ENCODE measurements at places on chromosomes 7 and 10. TPM values are rescaled to one million over a fixed set of nuclear protein-coding genes. Genes with fewer than 3 reads are reported as not detected.
A peak's percentile ranks its signal among the peaks of the same experiment; 100 is the strongest.

- no peak for DNase-seq
- no peaks in the 10 kb centered on the region for H3K27me3 ChIP-seq
- no peaks in the 10 kb centered on the region for H3K4me1 ChIP-seq
Observed at GRCh38 chr10:110650265-110650668, 6.1 kb downstream of the RBM20 start.

DNA sequence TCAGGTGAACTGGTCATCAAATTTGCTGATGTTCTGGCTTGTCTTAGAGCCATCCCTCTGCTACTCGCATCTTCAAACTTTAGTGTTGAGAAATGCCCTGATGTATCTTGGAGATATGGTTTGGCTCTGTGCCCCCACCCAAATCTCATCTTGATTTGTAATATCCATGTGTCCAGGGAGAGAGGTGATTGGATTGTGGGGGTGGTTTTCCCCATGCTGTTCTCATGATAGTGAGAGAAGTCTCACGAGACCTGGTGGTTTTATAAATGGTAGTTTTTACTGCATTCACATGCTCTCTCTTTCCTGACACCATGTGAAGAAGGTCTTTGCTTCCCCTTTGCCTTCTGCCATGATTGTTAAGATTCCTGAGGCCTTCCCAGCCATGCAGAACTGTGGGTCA lies 74.0 kb upstream of the AFAP1L2 start:
- H3K4me1 ChIP-seq: peaks cover 19% of the 10 kb centered on the region
- no peak overlapping the region for H3K4me3 ChIP-seq
- no peaks in the 10 kb centered on the region for H3K36me3 ChIP-seq
- DNase-seq: no peak

Gene SKIDA1
- total RNA-seq: 6.9 TPM

Gene HOXA6
- not detected for total RNA-seq

Gene TUBB8
- 2.0 TPM for total RNA-seq

Gene TRIL
- 1.3 TPM for total RNA-seq

- no peaks in the 10 kb centered on the region for H3K36me3 ChIP-seq
- H3K27me3 ChIP-seq: no peaks in the 10 kb centered on the region
- H3K4me3 ChIP-seq: no peak overlapping the region
- H3K4me1 ChIP-seq: peaks cover 10% of the 10 kb centered on the region
- no peak for DNase-seq
- no peak overlapping the region for H3K27ac ChIP-seq
Observed at GRCh38 chr10:32419615-32420014, 26.3 kb upstream of the CCDC7 start.

DNA sequence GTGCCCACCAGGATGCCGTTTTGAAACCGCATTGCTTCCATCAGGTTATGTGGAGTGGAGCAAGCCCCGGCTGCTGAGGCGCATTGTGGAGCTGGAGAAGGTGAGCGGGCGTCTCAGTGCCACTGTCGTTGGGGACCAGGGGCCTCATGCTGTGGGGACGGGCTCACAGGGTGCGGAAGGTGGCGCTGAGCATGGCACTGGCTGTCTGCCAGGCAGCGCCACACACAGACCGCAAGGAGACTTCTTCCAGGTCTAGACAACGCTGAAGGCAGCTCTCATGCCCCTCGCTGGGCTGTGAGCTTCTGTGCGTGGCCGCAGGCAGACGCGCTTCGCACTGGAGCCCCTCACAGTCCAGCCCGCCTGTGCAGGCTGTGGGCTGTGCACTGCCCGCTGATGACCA lies 29.0 kb downstream of the IQCE start:
- no peak overlapping the region for H3K4me3 ChIP-seq
- H3K27ac ChIP-seq: no peak overlapping the region
- H3K4me1 ChIP-seq: no peaks in the 10 kb centered on the region
- DNase-seq: no peak

Gene PVRIG
- 3.0 TPM for total RNA-seq

- H3K4me1 ChIP-seq: no peaks in the 10 kb centered on the region
- no peaks in the 10 kb centered on the region for H3K36me3 ChIP-seq
- DNase-seq: no peak
- H3K27ac ChIP-seq: no peak overlapping the region
- H3K27me3 ChIP-seq: no peaks in the 10 kb centered on the region
- H3K4me3 ChIP-seq: no peak overlapping the region
Observed at GRCh38 chr7:42960762-42961161, 28.6 kb downstream of the MRPL32 start.

- peak overlapping the region; percentile 90 for H3K27ac ChIP-seq
- H3K27me3 ChIP-seq: no peaks in the 10 kb centered on the region
- DNase-seq: no peak
- peaks cover 10% of the 10 kb centered on the region for H3K4me1 ChIP-seq
Observed at GRCh38 chr10:102065561-102066398, 631 bp downstream of the HPS6 start.

Gene NAMPT
- total RNA-seq: 45.0 TPM

Gene FGFBP3
- 0.93 TPM for total RNA-seq

GRCh38 chr7:50676079-50676478 lies 106.6 kb downstream of the GRB10 start:
- no peak overlapping the region for H3K4me3 ChIP-seq
- no peaks in the 10 kb centered on the region for H3K4me1 ChIP-seq
- H3K27me3 ChIP-seq: no peaks in the 10 kb centered on the region

DNA sequence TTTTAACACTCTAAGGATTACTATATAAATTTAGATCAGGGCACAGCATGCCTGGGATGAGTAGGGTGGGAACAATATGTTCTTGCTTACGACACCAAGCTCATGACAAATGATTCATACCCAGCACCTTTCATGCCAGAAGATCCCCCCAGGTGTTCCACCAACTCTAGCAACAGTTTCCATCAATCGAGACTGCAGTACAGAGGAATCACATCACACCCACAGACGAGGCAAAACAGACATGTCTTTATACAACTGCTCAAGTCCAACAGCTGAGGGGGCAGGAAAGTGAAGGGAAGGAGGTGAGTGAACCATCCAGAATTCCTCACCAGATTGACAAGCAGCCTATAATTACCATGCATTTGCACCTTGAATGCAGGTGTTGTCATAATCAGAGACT lies 3.6 kb downstream of the SORCS1 start:
- H3K36me3 ChIP-seq: no peaks in the 10 kb centered on the region
- H3K27me3 ChIP-seq: no peaks in the 10 kb centered on the region
- no peak overlapping the region for H3K27ac ChIP-seq
- DNase-seq: no peak
- no peak overlapping the region for H3K4me3 ChIP-seq
- H3K4me1 ChIP-seq: no peaks in the 10 kb centered on the region

- H3K27ac ChIP-seq: no peak overlapping the region
- no peaks in the 10 kb centered on the region for H3K36me3 ChIP-seq
Observed at GRCh38 chr10:85175635-85176034, 847.2 kb downstream of the CCSER2 start.

GRCh38 chr10:104429846-104430245 lies 76.2 kb downstream of the CFAP58 start:
- H3K4me3 ChIP-seq: no peak overlapping the region
- DNase-seq: no peak
- no peaks in the 10 kb centered on the region for H3K27me3 ChIP-seq
- H3K4me1 ChIP-seq: no peaks in the 10 kb centered on the region
- H3K27ac ChIP-seq: no peak overlapping the region

GRCh38 chr7:15577600-15577999 lies 15.8 kb upstream of the AGMO start:
- no peaks in the 10 kb centered on the region for H3K4me1 ChIP-seq
- no peak for DNase-seq
- no peak overlapping the region for H3K27ac ChIP-seq

Gene PAOX
- total RNA-seq: 49.5 TPM

GRCh38 chr7:142800088-142800487 lies 29.3 kb downstream of the PRSS2 start:
- no peak overlapping the region for H3K4me3 ChIP-seq
- no peak overlapping the region for H3K27ac ChIP-seq
- H3K27me3 ChIP-seq: no peaks in the 10 kb centered on the region
- H3K36me3 ChIP-seq: no peaks in the 10 kb centered on the region

DNA sequence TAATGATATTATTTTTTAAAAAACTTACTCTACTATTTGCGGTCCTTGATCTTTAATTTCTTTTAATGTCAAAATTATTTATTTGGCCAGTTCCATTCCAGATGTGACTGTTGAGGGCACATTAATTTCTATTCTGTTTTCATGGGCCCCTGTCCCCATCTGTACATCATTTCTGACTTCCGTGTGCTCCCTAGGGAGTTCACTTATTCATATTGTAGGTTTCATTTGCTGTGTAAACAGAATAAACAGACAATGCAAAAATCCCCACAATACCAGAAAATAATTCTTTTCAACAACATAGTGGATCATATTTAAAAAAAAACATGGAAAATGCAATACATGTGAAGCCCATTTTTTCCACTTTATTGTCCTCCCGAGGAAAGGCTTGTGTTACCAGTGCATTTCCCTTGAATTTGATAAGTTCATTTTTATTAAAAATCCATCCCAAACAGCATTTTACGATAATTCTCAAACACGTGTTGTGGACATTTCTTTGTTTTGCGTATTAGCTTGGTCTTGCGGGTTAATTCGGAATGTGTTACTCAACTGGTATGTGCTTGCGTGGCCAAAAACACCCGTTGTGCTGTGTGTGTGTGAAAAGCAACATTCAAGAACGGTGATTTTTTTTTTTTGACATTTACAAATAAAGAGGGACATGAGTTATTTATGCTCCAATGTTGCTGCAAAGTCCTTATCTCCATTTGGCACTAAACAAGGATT lies 138.4 kb downstream of the MGMT start:
- no peaks in the 10 kb centered on the region for H3K27me3 ChIP-seq
- no peaks in the 10 kb centered on the region for H3K4me1 ChIP-seq
- no peak for DNase-seq
- no peak overlapping the region for H3K4me3 ChIP-seq

DNA sequence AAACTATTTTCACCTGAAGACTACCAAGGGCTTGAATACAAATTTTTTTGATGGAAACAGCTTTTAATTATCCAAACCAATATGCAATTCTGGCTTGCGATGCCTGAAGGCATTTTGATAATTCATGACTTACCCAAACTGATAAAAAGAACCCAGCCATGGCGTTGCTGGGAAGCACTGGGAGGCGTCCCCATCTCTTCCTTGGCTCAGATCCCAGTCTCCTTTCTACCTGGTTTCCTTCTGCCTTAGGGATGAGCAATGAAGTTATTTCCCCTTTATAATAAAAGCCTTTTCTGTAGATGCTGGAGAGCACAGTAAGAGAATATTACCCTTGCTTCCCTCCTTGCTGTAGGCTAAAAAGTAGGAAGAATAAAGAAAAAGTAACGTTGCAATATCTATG lies 129.1 kb upstream of the ANK3 start:
- no peak overlapping the region for H3K27ac ChIP-seq
- H3K4me3 ChIP-seq: no peak overlapping the region
- H3K36me3 ChIP-seq: no peaks in the 10 kb centered on the region
- H3K4me1 ChIP-seq: no peaks in the 10 kb centered on the region

Gene GPR15LG
- not detected for total RNA-seq

Gene CDK1
- total RNA-seq: 14.3 TPM

Gene CCDC3
- 33.3 TPM for total RNA-seq

DNA sequence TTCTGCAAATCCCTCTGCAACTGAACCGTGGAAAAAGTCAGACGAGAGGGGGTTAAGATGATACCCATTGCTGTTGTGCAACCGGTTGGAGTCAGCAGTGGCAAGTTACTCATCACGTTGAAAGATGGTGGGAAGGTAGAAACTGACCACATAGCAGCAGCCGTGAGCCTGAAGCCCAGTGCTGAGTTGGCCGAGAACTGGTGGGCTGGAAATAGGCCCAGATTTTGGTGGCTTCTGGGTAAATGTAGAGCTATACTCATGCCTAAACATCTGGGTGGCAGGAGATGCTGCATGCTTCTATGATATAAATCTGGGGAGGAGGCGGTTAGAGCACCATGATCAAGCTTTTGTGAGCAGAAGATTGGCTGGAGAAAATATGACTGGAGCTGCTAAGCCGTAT lies 78.6 kb downstream of the ARL5B start:
- no peak for DNase-seq
- H3K27me3 ChIP-seq: no peaks in the 10 kb centered on the region
- H3K27ac ChIP-seq: no peak overlapping the region
- H3K36me3 ChIP-seq: no peaks in the 10 kb centered on the region
- no peak overlapping the region for H3K4me3 ChIP-seq
- H3K4me1 ChIP-seq: no peaks in the 10 kb centered on the region

GRCh38 chr7:44110719-44111635 lies 6.8 kb downstream of the AEBP1 start:
- no peak overlapping the region for H3K27ac ChIP-seq
- H3K27me3 ChIP-seq: no peaks in the 10 kb centered on the region
- no peaks in the 10 kb centered on the region for H3K36me3 ChIP-seq
- H3K4me1 ChIP-seq: peaks cover 6% of the 10 kb centered on the region

DNA sequence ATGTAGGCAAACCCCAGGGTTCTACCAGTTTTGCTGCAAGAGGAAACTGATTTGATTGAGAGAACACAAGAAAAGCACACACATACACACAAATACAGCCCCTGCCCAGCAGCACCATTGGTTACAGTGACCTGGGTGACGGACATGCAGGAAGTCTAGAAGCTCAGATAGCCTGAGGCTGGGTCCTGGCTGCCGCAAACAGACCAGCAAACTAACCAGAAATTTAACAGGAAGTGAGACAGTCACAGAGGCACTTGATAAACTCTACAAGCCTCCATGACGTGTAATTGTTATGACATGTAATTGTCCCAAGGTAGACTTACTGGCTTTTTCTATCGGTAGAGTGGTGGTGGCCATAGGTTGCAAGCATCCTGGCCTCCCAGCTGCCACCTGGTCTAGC lies 58.9 kb downstream of the PRKAR2B start:
- no peaks in the 10 kb centered on the region for H3K36me3 ChIP-seq
- H3K4me1 ChIP-seq: no peaks in the 10 kb centered on the region
- no peak for DNase-seq
- no peaks in the 10 kb centered on the region for H3K27me3 ChIP-seq
- no peak overlapping the region for H3K4me3 ChIP-seq

Gene IL15RA
- 21.9 TPM for total RNA-seq

DNA sequence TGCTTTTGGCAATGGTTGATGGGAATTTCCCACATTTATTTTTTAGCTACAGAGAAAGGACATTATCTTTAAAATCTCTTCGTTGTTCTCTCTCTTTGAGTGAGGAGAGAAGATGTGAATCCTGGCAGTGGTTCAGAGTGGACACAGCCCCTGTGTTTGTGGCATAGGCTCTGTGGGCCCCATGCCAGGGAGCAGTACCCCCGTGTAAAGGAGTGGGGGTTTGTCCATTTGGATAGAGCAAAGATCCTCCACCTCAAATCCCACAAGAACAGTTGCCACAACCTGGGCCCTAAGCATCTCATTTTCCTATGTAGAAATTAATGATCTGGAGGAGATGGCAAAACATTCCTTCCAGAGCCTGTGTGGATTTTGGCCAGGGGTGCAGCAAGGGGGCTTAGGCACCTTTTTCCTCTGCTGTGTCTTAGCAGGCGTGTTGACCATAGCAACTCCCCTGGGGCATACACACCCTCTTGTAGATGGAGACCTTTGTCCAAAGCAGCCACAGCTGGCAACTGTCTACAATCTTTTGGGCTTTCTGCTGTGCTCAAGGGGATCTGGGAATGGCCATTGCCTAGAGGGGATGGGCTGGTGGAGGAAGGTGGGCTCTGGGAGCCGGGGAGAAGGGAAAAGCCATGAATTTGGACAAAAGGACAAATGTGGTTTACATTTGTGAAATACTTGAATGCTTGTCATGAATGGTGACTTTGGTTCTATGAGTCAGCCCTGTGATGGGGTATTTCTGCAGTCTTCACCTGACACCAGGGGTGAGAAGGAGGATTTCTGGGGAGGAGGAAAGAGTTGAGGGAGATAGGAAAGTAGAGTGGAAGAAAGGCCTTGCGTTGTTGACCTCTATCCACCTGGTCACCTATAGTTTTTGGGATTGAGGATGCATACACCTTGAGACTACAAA lies 92.0 kb downstream of the TCF7L2 start:
- H3K36me3 ChIP-seq: no peaks in the 10 kb centered on the region
- H3K4me3 ChIP-seq: no peak overlapping the region
- no peak for DNase-seq
- H3K27me3 ChIP-seq: no peaks in the 10 kb centered on the region

Gene ZNF117
- 45.7 TPM for total RNA-seq

Gene AS3MT
- total RNA-seq: 18.3 TPM

Gene TMEM139
- 1.1 TPM for total RNA-seq

All from testis (tissue), 5 donors.